ENCODE measurements at places on chromosomes 1 and 21. TPM values are rescaled to one million over a fixed set of nuclear protein-coding genes. Genes with fewer than 3 reads are reported as not detected.
A peak's percentile ranks its signal among the peaks of the same experiment; 100 is the strongest.

DNA sequence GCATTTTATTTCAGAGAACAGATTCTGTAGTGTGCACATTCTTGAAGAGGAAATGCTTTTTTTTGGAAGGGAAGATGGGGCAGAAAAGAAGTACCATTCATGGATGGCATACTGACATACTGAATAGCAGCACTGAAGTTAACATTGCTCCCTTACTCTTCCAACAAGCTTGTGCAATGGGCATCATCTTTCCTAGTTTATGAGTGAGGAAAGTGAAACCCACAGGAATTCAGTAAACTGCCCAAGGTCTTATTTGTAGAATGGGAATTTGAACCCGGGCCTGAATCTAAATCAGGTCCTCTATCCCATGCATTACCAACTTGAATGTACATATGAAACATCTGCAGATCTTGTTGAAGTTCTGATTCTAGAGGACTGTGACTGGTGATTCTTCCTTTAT is 215.7 kb upstream of the FGGY start:
- no peaks in the 10 kb centered on the region for H3K36me3 ChIP-seq
- no peak overlapping the region for H3K4me3 ChIP-seq
- no peak overlapping the region for H3K27ac ChIP-seq
- H3K27me3 ChIP-seq = no peaks in the 10 kb centered on the region
- DNase-seq = no peak

DNA sequence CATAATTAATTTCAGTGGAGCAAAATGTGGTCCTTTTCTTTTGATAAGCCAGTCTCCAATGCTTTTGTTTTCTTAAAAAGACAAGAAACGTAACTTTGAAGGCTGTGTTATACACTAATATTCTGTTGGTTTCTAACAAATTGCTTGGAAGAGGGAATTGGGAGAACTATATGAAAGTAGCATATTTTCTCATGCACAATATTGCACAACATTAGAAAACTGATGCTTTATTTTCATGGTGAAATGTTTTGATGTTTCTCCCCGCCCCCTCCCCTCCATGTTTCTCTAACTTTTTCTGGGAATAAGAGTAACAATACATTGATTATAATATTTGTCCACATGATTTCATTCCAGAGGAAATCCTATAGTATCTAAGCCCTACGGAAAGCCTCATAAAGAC is 115.4 kb downstream of the OLFML2B start:
- H3K4me3 ChIP-seq = no peak overlapping the region
- no peak overlapping the region for H3K27ac ChIP-seq
- H3K36me3 ChIP-seq = no peaks in the 10 kb centered on the region
- no peaks in the 10 kb centered on the region for H3K4me1 ChIP-seq
- no peak for DNase-seq

GRCh38 chr1:57272601-57273000 is 151.3 kb downstream of the DAB1 start:
- no peaks in the 10 kb centered on the region for H3K4me1 ChIP-seq
- no peaks in the 10 kb centered on the region for H3K36me3 ChIP-seq
- no peak overlapping the region for H3K4me3 ChIP-seq
- no peak for DNase-seq
- no peaks in the 10 kb centered on the region for H3K27me3 ChIP-seq

DNA sequence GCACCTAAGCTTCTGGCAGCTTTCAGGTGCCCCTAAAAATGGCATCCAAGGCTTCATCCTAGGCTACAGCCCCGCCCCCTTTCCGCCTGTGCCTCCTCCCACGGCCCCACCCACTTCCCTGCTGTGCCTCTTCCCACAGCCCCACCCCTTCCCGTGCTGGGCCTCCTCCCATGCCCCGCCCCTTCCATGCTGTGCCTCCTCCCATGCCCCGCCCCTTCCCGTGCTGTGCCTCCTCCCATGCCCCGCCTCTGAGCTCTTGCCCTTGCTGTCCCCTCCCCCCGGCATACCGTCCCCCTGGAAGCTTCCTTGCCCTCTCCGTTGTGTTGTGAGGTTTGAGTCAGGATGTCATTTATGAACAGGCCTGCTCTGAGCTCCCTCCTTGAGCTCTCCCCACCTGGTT is 228.5 kb upstream of the AJAP1 start:
- no peak overlapping the region for H3K27ac ChIP-seq
- no peak overlapping the region for H3K4me3 ChIP-seq
- peak; percentile 13 for DNase-seq
- no peaks in the 10 kb centered on the region for H3K36me3 ChIP-seq
- H3K27me3 ChIP-seq = no peaks in the 10 kb centered on the region

GRCh38 chr1:26887125-26887524 is 3.0 kb downstream of the GPN2 start:
- H3K4me1 ChIP-seq = peaks cover 17% of the 10 kb centered on the region
- no peak overlapping the region for H3K4me3 ChIP-seq
- H3K27me3 ChIP-seq = no peaks in the 10 kb centered on the region
- DNase-seq = no peak
- no peak overlapping the region for H3K27ac ChIP-seq

- peak; percentile 17 for DNase-seq
- H3K27me3 ChIP-seq = no peaks in the 10 kb centered on the region
- no peak overlapping the region for H3K4me3 ChIP-seq
- no peak overlapping the region for H3K27ac ChIP-seq
- peaks cover 18% of the 10 kb centered on the region for H3K4me1 ChIP-seq
These were observed 65.5 kb downstream of the DMRTB1 start for GRCh38 chr1:53524428-53525375.

GRCh38 chr1:157195521-157196244 is 57.5 kb upstream of the ETV3 start:
- no peak overlapping the region for H3K27ac ChIP-seq
- peaks cover 23% of the 10 kb centered on the region for H3K4me1 ChIP-seq
- no peaks in the 10 kb centered on the region for H3K36me3 ChIP-seq
- no peak for DNase-seq

DNA sequence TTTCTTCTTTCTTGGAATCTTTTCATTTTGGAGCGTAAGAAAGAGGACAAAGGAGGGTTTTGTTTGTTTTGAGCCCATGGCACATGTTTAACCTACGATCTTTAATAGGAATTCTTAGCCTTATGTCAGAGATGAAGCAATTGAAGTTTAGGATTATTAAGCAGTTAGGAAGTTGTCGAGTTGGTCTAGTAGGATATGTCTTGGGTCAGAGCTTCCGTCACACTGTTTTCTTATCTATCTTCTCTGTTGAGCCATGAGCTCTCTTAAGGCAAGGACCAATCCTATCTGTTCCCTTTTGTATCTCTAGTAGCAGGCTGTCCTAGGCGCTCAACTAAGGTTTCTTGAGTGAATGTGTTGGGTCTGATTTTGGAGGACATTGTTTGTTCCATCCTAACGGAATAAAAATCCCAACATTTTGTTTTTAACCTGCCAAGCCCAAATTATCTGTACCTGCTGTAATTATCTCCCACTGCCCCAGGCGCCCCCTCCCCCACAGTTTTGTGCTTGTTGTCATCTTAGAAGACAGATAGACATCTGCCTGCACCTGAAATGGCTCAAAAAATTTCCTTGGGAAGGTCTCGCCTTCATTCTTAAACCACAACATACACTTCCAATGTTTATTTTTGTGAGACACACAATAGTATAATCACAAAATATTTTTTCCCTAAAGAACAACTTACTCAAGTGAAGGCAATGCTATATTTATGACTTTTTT is 95.3 kb upstream of the GADD45A start:
- no peaks in the 10 kb centered on the region for H3K27me3 ChIP-seq
- H3K4me3 ChIP-seq = no peak overlapping the region
- H3K27ac ChIP-seq = no peak overlapping the region
- H3K36me3 ChIP-seq = no peaks in the 10 kb centered on the region

DNA sequence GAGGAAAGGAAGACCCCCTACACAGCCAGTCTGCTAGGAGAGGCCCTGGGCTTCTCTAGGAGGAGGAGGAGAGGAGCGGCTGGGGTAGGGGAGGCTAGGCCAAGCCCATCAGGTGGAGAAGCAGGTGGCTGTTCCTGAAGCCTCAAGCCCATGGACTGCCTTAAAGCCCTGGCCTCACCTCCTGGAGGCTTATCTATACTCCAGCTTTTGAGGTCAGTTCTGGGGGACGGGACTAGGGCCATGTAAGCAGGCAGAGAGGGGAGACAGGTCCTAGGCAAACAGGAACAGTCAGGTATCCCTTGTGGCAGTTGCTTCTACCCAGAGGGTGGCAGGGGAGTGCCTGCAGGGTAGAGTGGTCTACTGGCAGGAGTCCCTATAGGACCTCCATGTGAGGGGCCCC is 40.6 kb downstream of the KCNC4 start:
- H3K27me3 ChIP-seq = no peaks in the 10 kb centered on the region
- no peaks in the 10 kb centered on the region for H3K4me1 ChIP-seq
- no peak overlapping the region for H3K27ac ChIP-seq
- no peak overlapping the region for H3K4me3 ChIP-seq
- DNase-seq = no peak
- H3K36me3 ChIP-seq = no peaks in the 10 kb centered on the region

Gene CR1L
- total RNA-seq = not detected

Measured in body of pancreas (tissue), 4 donors.